NCI-H446 (cell line): ENCODE measurements at places on chromosomes 13 and 19.

- no peak for DNase-seq
These were observed 485 bp downstream of the CRYL1 start for GRCh38 chr13:20525144-20525600.

DNA sequence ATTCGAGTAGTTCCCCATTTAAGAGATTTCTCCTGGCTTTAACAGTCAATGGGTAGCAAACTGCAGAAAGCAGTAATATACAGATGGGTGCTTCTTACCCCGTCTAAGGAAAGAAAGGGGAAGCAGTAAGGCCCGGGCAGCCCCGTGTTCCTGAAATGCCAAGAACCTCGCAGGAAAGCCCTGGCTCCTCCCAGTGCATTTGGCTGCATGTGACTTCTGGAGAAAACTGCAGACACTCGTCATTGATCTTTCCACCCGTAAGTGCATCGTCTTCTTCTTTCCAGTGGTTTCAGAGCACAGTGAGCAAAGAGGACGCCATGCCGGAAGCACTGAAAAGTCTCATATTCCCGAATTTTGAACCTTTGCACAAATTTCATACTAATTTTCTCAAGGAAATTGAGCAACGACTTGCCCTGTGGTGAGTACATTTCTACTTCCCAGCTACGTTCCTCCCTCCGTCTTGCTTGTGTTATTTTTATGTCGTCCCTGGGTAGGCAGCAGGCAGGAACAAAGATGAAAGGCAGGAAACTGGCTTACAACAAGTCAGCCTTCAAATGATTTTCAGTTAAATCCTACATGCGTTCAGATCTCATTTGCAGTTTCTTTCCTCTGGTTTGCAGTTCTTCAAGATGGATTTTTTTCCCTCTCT lies 165.2 kb downstream of the STK24 start:
- DNase-seq: no peak

GRCh38 chr13:52848455-52849195 lies at the start of gene PCDH8:
PCDH8 (minus strand) TSS chr13:52848640; CDS start chr13:52848436, 204 bp downstream.
- DNase-seq: peak; percentile 76

DNA sequence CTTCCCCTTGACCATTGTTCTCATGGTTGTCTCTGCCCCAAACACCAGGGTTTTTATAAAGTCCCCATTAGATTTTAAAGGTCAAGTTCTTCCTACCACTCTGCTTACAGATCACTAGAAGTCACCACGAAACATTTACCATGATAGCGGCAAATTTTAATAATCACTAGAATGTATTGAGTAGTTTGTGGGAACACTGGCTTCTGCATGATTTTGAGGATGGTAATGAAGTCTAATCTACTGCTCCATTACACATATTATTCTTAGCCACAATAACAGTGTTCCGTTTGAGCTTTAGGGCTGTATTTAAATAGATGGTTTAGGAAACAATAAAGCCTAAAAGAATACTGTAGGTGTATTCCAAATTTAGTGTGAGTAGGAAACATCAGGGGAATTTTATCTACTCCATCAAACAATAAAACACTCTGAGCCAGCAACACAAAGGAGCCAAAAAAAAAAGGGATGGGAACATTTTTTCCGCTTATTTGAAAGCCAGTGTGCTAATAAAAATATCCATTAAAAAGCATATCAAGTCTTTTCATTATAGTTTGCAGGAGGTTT lies 49.7 kb downstream of the KLF12 start:
- no peak for DNase-seq

- DNase-seq: no peak
These were observed 15.9 kb upstream of the ZNF254 start for GRCh38 chr19:24071078-24071477.

- DNase-seq: no peak
These were observed 2.9 kb downstream of the FOSB start for GRCh38 chr19:45470762-45471081.

- no peak for DNase-seq
These were observed 456.3 kb downstream of the IRS2 start for GRCh38 chr13:109330123-109330522.

DNA sequence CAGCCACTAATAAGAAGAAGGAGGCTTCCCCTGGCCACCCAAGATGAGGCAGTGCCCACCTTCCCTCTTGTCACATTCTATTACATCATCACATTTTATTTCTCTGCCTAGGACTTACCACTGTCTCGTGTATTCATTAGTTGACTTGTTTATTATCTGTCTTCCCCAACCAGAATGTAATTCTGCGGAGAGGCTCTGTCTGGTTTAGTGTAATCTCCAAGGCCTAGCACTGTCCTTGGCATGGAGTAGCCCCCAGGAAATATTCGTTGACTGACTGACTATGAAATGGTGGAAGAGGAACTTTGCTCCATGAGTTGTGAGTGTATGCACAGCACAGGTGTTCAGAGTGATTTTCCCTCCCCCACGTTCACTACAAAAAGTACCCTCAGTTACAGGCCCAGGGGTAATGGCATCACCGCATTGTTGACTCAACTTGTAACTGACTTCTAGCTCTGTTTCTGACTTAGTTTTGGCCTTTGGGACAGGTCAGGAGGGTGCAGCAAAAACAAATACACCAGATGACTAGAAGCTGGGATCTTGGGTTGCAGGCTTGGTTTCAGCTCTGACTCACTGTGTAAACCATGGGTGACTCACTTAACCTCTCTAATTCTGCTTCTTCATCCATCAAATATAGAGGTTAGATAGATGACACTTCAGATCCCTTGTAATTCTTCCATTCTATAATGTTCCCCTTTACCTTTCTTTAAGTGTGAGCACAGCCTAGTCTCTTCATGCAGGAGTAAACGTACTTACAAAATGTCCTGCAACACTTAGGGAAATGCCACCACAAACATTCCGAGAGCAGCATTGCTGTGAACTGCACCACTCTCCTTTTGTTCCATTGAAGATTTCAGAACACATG lies 229.7 kb downstream of the KCNRG start:
- no peak for DNase-seq

DNA sequence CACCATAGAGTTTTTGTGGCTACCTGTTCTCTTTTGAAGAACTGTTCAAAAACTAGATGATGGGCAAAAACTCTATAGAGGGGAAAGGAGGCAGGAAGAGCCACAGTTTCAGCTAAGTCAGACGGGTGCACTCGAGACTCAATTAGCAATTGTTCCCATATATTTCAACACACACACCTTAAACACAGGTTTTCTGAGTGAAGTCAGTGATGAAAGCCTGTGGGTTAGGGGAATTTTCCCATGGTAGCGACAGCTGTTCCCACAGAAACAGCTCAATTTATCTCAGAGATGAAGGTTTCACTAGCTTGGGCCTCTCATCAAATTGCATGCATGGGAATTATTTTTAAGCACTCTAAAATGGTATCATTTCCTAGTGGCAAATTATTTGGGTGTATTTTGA lies 143.4 kb downstream of the ZIC5 start:
- no peak for DNase-seq

DNA sequence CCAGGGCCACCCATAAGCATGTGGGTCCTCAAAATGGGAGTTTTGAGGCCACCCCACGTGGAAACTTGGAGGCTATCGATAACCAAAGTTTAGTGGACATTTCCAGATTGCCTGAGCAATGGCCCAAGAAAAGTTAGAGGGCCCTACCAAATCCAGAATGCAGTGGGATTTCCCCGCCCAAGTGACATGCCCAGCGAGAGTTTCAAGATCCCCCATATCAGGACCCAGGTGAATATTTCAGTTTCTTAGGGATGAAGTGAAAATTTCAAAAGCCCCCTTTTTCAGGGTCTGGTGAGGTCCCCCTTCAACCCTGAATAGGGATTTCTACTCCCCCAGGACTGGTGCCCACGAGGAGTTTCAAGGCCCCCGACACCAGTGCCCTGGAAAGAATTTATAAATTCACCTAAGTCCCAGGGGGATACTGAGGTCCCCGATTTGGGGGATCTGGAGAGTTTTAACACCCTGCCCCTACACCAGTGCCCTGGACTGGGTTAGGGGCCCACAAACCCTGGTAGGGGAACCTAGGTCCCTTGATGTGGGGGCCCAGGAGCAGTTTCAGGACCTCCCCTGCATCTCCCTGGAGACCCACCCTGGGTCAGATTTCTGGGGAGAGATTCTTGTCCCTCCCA lies 695 bp downstream of the BST2 start:
- DNase-seq: no peak

GRCh38 chr19:49727217-49728030 lies 35.7 kb downstream of the TSKS start:
- no peak for DNase-seq

DNA sequence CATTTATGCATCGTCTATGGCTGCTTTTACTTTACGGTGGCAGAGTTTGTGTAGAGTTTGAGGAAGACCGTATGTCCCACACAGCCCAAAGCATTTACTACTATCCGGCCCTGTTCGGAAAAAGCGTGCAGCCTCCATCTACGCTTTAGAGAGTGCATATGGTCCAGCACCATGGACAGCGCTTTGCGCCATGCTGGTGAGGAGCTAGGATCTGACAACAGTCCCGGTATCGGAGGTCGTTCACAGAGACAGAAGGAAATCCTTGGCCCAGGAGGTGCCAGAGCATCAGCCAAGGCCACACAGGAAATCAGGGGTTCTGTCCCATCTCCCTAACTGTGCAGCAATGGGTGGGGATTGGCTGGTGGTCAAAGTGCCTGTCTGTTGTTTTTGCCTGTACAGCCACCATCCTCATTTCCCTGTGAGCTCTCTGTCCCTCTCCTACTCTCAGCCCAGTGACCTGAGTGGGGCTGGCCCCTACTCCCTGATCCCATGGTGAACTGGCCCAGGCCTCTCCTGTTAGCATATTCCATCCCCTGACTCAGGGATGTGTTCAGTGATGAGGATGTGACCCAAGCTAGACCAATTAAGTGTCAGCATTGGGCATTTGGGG lies 16.2 kb upstream of the PRODH2 start:
- DNase-seq: no peak

DNA sequence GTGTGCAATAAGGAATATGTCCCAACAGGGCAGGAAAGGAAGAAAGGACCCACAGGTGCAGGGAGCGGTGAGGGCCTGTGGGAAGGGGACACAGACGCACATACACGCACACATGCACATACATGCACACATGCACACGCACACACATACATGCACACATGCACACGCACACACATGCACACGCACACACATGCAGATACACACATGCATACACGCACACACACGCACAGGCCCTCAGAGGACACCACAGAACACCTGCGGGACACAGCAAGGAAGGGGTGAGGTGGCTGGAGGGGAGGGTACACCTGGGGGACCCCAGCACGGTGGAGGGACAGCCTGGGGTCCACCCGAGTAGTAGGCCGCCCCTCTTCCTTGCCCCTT lies 12.9 kb downstream of the PIP5K1C start:
- DNase-seq: no peak

DNA sequence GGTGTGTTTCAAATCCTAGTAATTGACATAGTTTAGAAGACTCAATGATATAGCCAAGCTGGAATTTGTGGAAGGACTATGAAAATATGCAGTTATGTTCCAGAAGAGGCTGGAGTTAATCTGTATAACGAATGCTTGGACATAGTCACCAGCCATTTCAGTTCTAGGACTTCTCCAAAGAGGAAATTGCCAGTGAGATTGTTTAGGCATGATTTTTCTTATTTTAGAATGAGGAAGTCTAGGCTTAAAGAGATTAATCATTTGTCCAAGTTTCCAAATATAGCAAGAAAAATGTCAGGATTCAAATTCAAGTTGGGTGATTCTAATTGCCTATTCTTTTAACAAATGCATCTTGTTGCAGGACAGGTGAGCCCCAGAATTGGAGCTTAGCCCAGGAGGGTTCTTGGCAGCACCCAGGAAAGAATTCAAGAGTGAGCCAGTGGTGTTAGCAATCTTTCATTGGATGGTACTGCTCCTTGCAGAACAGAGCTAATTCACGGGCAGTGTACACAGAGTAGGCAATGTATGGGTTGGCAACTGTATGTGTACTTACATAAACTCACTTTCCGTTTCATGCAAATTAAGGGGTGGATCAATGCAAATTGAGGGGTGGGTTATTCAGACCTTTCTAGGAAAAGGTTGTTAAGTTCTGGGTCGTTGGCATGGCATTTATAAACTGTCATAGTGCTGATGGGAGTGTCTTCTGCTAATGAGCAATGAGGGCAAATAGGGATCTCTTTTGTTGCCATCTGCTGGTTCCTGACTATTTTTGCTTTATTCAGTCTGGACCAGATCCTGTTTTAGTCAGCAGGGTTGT lies 763.1 kb upstream of the SLITRK1 start:
- peak; percentile 54 for DNase-seq

GRCh38 chr13:36814465-36814864 lies 4.6 kb upstream of the RFXAP start:
- no peak for DNase-seq

GRCh38 chr19:21402303-21402985 lies 5.5 kb downstream of the ZNF493 start:
- DNase-seq: no peak

DNA sequence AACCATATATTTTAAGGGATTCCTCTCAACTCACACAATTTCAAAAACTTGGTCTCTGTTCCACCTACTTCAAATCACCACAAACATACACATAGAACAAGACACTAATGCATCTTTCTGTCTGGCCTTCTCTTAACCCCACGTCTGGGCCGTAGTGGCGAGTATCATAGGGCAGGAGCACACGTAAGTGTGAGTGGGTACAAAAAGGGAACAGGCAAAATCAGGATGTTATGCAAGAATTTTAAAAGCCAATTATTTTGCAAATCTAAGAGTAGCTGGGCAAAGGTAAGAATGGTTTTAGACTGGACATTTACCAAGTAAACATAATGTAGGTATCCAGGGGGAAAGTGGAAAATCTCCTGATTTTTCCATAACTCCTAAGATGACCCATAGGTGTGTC lies 35.1 kb downstream of the MTMR6 start:
- DNase-seq: no peak

- DNase-seq: no peak
These were observed 220.6 kb downstream of the OLFM4 start for GRCh38 chr13:53249236-53249635.

- no peak for DNase-seq
These were observed 10.1 kb upstream of the LRCH1 start for GRCh38 chr13:46542833-46543232.

GRCh38 chr13:89755729-89756492 lies 1591.6 kb upstream of the MIR17HG start:
- DNase-seq: no peak

DNA sequence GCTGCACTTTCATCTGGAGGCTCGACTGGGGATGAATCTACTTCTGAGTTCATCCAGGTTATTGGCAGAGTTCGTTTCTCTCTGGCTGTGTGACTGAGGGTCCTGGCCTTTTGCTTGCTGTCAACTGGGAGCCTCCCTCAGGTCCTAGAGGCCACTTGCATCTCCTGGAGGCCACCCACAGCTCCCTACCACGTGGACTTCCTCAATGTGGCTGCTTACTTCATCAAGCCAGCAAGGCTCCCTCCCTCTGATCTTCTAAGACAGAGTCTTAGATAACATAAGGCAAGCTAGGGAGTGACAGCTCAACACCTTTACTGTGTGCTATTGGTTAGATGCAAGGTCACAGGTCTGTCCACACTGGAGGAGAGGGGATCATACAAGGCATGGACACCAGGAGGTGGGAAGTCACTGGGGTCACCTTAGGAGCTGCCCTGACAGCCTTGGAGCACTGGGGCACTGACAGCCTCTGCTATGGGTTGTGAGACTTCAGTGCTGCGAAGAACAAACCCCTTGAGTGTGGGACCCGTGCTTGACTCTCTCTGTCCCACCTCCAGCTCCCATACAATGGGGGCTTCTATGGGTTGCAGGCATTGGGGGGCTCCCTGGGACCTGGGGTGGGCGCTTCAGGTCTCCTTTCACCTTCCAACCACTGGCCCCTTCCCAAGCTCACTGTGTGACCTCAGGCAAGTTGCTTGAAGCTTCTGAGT lies 5.3 kb downstream of the FAM187B start:
- no peak for DNase-seq

- no peak for DNase-seq
These were observed 122.7 kb downstream of the AKAP11 start for GRCh38 chr13:42394711-42395085.
